CD4-positive, alpha-beta T cell (primary cell): ENCODE measurements at places on chromosomes 1 and 21.

GRCh38 chr1:179137617-179138255 is 55.9 kb downstream of the TOR3A start:
- H3K27ac ChIP-seq, result no peak overlapping the region
- H3K4me3 ChIP-seq, result no peak overlapping the region
- H3K27me3 ChIP-seq, result no peaks in the 10 kb centered on the region
- no peak for DNase-seq
- H3K4me1 ChIP-seq, result peaks cover 8% of the 10 kb centered on the region

GRCh38 chr1:109838838-109839240 is 71.8 kb upstream of the CSF1 start:
- H3K27ac ChIP-seq, result no peak overlapping the region
- no peaks in the 10 kb centered on the region for H3K27me3 ChIP-seq
- no peaks in the 10 kb centered on the region for H3K4me1 ChIP-seq
- no peak for DNase-seq
- H3K36me3 ChIP-seq, result no peaks in the 10 kb centered on the region

GRCh38 chr1:63742526-63742925 is 31.3 kb upstream of the ROR1 start:
- no peak overlapping the region for H3K27ac ChIP-seq
- peaks cover 2% of the 10 kb centered on the region for H3K27me3 ChIP-seq
- no peaks in the 10 kb centered on the region for H3K4me1 ChIP-seq
- no peak overlapping the region for H3K4me3 ChIP-seq
- no peak for DNase-seq
- no peaks in the 10 kb centered on the region for H3K36me3 ChIP-seq

DNA sequence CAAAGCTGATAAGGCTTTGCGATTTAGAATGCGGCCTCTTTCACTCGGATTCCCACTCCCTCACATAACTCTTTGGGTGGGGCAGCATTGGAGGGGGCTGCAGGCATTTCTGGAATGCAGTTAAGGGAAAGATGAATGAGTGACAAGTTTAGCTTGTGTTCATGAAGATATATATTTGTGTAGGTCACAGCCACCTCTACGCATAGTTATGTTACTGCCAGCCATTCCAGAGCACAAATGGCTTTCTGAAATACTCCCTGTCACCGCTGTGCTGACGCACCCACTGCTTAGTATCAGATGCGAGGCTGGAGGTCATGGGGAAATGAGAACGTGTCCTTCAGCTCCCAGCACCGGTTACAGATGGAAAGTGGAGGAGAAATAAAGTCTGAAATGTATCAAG is 54.1 kb upstream of the ATP1A1 start:
- H3K4me1 ChIP-seq, result peaks cover 38% of the 10 kb centered on the region
- no peak overlapping the region for H3K4me3 ChIP-seq
- H3K27me3 ChIP-seq, result no peaks in the 10 kb centered on the region
- no peak overlapping the region for H3K27ac ChIP-seq

GRCh38 chr1:234270581-234271242 is 102.5 kb upstream of the COA6 start:
- no peaks in the 10 kb centered on the region for H3K27me3 ChIP-seq
- no peak for DNase-seq
- H3K27ac ChIP-seq, result no peak overlapping the region
- no peak overlapping the region for H3K4me3 ChIP-seq
- no peaks in the 10 kb centered on the region for H3K4me1 ChIP-seq

GRCh38 chr1:8257621-8258020 is 60.3 kb upstream of the SLC45A1 start:
- no peak for DNase-seq
- H3K27me3 ChIP-seq, result no peaks in the 10 kb centered on the region
- no peak overlapping the region for H3K27ac ChIP-seq
- no peaks in the 10 kb centered on the region for H3K4me1 ChIP-seq
- no peaks in the 10 kb centered on the region for H3K36me3 ChIP-seq

GRCh38 chr1:117695796-117696490 is 90.1 kb downstream of the TENT5C start:
- no peak overlapping the region for H3K27ac ChIP-seq
- H3K27me3 ChIP-seq, result no peaks in the 10 kb centered on the region
- no peaks in the 10 kb centered on the region for H3K36me3 ChIP-seq
- DNase-seq, result no peak
